Posterior cingulate gyrus (tissue), 11 donors: ENCODE measurements at places on chromosomes 5 and 9.

- no peak for DNase-seq
Measured at GRCh38 chr9:93207860-93208734, 24.2 kb downstream of the WNK2 start.

DNA sequence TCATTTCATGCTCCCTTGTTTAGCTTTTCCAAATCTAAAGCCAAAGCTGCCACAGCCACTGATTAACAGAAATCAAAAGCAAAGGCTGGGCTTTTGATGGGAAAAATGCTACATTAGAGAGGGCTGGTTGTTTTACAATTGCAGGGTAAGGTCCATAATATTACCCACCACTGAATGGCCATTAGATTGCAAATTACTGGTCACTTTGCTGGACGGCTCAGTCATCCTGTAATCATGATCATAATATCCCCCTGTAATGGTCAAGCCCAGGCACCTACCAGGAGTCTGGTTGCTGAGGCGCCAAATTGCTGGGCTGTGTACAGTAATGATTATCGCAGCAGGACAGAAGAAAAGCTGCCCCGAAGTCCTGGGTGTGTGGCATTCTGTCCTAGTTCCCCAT, 286.5 kb downstream of the ZSWIM6 start:
- no peak for DNase-seq

DNA sequence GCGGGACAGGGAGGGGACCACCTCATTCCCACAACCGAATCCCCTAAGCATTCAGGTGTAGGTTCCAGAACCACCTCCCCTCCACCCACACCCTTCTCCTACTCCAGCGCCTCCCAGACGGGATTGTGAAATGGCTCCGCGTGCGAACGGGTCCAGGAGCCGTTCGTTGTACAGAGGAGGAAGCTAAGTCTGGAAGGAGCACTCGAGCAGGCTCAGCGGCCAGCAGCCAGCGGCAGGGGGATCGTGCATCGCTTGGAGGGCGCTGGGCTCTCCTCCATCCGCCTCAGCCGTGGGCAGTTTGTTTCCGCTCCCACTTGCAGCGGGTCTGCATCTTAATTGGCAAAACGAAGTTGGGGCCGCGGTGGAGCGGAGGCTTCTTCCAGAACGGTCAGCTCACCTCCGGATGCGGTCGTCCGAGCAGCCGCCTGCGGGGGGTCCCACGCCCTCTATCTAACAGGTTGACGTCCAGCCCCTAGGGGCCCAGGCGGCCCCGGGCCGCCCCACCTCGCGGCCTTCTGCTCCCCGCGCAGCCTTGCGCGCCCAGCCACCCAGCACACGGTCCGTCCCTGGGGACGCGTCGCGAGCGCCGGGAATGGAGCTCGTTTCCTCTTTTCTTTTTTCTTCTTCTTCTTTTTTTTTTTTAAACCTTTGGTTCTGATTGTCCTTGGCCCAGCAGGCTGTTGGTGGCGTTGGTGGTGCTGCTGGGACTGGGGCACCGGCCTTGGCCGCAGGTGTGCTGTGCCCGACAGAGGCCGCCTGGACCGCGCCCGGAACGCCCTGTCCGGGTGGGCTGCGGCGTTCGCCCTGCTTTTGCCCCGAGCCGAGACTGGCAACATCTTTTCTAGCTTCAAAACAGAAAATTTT, 3.9 kb upstream of the BARX1 start:
- DNase-seq, result no peak

DNA sequence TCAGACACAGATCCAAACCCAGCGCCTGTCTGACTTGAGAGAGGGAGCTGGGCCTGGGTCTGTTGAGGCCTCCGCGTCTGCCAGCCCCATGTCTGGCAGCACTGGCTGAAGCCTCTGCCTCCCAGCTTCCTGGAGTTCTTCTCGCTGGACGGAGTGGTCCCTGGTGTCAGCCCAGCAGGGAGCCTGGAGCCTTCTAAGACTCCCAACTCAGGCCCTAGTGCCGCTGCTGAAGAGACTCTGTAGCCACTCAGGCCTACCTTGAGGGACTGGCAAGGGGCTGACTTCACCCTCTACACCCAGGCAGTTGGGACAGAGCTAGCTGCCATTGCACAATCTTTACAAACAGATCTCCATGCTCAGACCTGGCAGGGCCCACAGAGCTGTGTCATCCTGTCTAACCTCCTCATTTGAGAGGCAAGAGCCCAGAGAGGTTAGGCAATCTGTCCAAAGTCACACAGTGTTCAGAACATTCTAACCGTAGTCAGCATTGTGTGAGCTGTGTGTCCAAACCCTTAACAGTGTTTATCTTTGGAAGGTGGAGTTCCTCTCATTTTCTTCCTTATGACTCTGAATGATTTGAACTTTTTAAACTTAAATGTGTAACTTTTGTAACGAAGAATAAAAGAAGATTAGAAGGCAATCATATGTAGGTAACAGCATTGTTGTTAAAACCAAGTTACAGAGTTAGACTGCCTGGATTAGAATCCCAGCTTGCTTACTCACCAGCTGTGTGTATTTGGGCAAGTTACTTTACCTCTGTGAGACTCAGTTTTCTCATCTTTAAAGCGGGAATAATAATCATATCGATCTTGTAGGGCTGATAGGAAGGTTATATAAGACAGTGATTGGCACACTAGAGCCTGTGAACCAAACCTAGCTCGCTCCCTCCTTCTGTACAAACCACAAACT, 4.6 kb upstream of the DUSP1 start:
- DNase-seq, result no peak

DNA sequence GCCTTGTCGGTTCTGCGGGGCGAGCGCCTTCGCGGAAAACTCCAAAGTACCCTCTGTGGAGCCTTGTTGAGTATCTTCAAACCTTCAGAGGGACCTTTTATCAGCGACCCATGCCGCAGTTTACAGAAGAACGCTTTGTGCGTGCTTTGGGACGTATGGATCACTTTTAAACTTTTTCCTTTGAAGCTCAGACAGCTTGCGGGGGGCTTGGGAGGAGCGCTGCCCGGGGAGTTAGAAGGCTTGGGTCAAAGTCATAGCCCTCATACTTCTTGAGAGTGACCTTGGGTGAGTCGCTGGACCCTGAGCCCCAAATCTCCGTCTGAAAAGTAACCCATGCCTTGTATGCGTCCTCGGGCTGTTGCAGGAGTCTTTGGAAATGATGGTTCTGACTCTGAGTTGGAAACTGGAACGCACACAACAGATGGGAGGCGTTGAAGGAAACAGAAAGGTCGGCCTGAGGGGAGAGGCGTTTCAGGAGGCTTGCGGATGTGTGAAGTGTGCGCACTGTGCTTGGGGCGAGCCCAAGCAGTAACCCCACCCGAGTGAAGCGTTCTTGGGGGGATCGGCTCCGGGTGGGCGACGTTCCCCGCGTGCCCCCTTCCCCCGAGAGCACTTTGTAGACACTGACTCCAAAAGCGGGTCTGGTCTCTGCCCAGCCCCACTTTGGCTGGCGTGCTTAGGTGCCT, 661 bp upstream of the SLC25A51 start:
- no peak for DNase-seq

DNA sequence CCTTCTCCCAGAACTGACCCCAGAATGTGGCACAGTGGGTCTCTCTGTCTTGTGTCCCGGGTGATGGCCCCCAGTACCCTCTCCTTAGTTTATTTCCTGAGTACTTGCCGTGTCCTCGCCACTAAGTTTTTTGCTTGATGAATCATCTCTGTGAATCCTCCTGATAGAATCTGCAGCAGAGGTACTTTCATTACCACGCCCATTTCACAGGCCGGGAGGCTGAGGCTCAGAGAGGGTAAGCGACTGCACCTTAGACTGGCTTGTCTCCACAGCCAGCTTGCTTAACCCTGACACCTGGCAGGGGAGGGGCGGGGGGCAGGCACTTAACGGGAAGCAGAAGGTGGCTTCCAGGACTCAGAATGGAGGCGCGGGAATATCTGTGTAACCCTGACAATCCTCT, 7.9 kb upstream of the IER5L start:
- DNase-seq, result no peak

GRCh38 chr5:67092535-67092934, 104.1 kb downstream of the CD180 start:
- no peak for DNase-seq

GRCh38 chr9:85514256-85514655, 227.5 kb downstream of the AGTPBP1 start:
- DNase-seq, result no peak

GRCh38 chr9:89723469-89724100, 118.8 kb downstream of the GADD45G start:
- no peak for DNase-seq

DNA sequence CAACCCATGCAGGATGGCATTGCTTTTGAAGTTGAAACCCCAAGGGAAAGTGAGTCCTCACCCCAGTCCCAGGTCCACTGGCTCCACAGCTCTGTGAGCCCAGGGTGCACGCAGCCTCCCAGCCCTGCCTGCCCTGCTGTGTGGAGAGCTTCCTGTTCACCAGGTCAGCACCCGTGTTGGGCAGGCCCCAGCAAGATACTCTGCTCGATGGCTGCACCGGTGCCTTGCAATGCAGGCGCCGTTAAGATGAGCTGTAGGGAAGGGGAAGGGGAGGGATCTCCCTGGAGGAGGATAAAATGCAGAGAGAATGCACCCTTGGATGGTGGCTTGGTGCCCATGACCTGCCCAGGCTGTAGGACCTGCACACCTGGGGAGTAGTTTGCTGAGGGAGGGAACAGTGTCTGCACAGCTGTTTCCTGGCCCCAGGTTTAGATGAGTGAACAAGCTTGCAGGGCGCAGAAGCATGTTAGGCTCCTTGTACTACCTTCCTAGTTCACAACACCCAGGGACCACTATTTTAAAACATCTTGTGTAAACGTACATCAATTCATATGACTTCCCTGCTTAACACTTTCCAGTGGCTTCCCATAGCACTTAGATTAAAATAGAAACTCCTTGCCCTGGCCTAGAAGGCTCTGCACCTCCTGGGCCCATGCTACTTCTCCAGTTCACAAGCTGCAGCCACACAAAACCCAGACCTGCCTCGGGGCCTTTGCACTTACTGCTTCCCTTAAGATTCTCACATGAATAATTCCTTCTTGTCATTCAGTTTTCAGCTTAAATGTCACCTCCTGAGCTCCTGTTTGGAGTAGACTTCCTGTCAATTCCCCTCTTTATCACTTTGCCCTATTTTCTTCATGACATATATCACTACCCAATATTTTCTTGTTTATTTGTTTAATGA, 19.6 kb downstream of the FAT2 start:
- no peak for DNase-seq

DNA sequence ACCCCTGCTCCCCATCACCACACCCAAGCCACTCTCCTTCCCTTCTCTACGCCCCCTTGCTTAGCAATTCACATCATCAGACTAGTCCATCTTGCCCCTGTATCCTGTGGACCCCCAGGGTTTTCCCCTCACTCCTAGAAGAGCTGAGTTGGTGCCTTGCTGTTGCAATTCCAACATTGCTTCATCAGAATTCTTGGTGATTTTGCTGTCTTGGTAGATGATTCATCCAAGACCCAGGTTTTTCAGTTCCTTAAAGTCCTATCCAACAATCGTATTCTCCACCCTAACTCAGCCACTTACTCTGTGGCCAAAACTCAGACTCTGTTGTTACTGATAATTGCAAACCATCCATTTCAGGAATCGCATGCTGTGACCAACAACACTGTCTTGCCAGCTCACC, 21.4 kb upstream of the CCNJL start:
- no peak for DNase-seq

DNA sequence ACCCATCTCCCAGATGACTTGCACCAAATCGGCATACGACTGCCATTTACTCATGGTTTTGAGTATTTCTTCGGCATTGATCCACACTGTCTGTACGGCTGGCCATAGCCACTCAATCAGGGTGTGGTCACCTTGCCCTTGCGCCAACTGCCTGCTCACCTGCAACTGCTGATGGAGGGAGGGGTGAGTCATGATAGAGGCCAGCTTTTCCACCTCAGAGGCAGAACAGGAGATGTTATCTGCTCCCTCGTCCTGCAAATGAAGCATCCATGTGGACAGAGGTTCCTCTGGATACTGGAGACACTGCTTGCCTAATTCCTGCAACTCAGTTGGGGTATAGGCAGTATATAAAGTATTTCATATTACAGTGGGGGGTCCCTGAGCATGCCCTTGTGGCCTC, 85.6 kb upstream of the ATP10B start:
- no peak for DNase-seq

DNA sequence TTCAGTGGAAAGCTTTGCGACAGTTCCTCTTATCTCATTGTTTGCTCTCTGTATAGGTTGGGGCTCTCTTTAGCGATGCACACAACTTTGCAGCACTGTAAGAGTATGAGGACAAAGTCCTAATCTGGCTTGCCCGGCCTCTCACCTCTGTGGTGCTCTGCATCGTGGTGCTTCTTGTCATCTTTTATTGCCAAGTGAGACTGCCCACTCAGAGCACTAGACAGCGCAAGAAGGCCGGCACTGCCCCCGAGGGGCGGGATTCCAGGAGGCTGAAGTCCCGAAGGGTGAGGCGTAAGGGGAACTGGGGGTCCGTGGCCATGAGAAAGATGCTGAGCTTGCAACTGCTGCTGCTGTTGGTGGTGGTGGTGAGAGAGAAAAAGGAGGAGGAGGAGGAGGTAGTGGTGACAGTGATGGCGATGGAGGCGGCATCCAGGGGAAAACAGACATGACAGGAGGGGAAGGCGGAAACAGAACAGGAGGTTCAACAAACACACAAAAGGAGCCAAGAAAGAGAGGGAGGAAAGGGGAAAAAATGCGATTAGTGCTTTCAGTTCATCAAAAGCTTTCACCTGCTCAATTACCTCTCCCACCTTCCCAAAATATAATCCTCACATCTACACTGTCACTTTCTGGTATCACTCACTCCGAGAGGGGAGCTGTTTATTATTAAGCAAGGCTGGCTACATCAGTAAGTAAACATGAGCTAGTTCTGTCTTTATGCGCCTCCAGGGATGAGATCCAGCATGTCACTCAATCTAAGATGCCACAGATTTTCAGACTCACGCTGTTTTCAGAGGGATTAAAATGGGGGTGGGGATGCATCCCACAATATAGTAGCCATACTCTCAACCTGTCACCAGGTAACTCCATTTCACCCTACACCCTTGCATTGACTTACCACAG, 55.1 kb downstream of the TLE1 start:
- DNase-seq, result no peak

DNA sequence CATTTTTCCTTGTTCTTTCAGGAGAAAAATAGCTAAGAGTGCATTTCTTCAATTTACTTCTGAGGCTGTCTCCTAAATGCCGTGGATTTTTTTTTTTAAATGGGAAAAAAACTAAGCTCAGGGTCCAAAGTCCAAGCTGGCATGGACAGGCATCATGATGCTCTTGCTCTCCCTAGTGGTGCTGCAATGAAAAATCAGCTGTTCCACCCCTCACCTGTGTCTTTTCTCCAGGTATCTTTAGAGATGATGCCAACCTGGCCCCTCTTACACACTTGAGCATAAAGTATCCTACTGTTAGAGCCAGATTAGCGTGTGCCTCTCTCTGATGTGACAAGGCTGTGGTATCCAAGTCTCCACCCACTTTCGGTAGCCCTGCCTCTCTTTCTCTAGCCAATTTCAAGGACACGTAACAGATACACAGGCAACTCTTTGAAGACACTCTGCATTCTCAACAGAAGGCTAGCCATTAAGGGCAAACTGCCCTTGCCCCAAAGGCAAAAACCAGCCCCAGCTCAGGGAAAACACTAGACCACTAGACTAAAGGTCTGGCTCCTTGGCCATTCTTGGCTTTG, 208.8 kb downstream of the SAXO1 start:
- no peak for DNase-seq

DNA sequence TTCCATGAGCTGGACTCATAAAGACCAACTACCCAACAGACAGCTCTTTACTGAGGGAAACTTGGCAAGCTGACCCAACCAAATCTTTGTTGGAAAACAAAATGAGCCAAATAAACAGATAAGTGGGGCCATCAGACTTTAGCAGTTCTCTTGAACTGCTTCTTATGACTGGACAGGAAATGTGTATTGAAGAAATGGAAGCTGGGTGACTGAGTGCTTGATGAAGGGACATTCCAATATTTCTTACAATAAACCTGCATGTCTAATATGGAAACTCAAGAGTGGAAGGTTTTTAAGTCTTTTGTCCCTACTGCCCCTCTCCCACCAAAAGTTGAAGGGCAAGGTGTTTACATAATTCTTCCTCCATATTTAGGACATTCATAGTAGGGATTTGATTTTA, 218.8 kb upstream of the NR4A3 start:
- DNase-seq, result no peak
